ENCODE measurements at places on chromosomes 12 and 14.

GRCh38 chr14:96405677-96406076, 13.7 kb downstream of the AK7 start:
- no peak for DNase-seq

DNA sequence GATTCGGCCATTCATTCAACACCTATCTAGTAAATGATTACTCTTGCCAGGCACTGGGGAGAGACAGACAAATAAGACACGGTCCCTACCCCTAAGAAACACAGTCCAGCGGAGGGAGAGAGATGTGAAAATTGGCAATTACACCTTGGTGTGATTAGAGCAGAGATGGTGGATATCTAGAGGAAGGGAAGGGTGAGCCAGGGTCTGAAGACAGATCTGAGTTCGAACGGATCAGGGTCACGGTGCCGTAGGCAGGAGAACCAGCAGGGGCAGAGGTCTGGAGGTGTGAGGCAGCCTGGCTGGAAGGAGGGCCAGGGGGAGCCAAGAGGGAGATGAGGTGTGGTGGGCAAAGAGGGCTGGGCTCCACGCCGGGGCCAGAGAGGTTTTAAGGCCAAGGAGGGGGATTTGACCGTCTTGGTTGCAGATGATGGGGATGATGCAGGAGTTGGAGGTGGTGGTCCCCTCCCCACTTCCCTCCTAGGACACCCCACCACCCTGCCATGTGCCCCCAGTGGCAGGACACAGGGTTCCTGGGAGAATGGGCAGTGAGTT, 27.1 kb downstream of the FAM222A start:
- DNase-seq: no peak

DNA sequence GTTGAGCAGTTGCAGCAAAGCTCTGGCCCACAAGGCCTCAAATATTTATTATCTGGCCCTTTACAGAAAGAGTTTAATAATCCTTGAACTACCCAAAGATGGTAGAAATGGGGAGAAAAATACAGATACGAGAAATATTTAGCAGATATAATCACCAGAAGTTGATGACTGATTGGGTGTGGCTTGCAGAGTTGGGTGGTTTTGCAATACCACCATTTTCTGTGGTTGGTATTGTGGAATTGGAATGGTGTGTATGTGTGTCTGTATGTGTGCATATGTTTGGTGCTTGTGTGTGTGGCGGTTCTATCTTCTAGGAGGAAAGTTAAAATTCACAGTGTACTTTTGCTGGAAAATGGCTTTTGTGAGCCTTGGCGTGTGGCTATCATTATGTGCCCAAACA, 85.4 kb upstream of the MANSC4 start:
- DNase-seq: peak; percentile 98

- no peak for DNase-seq
Observed at GRCh38 chr12:68835333-68835908, 27.4 kb downstream of the MDM2 start.

DNA sequence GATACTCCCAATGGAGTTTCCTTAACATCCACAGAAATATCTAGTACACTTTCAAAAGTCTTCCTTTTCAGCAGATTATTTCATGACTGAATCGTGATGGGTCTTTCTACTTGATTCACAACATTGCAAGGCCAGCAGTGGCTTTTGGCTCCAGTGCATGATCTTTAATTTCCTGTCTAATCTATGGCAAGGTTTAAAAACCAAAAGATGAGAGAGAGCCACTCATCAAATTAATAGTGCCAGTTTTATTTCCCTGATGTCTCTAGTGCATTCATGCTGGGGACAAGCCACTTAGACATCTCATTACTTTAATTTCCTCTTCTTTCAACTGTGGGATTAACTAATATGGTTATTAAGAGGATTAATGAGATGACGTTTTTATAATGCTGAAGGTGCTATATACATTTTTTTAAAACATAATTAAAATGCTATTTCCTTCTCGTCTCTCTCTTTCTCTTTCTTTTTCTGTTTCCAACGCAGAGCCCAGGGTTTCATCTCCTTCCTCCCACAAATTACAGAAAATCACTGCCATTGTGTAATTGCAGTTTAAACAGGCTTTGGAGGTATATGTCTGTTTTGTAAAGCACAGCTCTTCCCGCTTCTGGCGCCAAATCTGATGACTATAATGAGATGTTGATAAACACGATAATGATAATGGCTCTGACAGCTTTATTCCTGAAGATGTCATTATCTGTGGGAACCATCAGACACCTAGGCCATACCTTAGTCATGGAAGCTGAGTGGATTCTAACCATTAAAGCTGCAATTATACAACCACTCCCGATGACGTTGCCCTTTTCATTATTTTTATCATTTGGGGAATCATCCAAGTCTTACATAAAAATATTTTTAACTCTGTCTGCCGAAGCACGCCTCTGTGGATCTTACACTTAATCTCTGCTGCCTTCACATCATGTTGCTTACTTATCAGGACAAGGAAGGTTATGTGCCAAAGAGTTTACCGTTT, 103.1 kb upstream of the PPM1H start:
- no peak for DNase-seq

GRCh38 chr12:44930972-44931600, 55.0 kb upstream of the NELL2 start:
- peak; percentile 69 for DNase-seq

- DNase-seq: no peak
Observed at GRCh38 chr14:69643430-69644200, 32.2 kb downstream of the SUSD6 start.

DNA sequence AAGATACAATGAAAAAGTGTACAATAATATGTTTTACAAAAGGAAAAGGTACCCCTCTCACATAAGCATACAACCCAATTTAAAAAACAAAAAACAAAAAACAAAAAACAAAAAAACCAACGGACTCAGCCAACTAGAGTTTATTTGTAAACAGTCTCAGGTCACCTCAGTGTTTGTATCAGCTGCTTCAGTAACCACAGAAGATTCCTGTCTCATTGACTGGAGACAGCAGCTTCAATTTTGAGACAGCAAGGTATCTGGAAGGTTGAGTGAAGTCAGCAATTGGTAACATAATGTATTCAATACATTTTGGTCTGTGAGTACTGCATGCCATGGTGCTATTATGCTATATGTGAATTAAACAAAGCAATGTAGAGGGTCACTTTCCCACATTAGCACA, 201.7 kb downstream of the AKAP6 start:
- no peak for DNase-seq

DNA sequence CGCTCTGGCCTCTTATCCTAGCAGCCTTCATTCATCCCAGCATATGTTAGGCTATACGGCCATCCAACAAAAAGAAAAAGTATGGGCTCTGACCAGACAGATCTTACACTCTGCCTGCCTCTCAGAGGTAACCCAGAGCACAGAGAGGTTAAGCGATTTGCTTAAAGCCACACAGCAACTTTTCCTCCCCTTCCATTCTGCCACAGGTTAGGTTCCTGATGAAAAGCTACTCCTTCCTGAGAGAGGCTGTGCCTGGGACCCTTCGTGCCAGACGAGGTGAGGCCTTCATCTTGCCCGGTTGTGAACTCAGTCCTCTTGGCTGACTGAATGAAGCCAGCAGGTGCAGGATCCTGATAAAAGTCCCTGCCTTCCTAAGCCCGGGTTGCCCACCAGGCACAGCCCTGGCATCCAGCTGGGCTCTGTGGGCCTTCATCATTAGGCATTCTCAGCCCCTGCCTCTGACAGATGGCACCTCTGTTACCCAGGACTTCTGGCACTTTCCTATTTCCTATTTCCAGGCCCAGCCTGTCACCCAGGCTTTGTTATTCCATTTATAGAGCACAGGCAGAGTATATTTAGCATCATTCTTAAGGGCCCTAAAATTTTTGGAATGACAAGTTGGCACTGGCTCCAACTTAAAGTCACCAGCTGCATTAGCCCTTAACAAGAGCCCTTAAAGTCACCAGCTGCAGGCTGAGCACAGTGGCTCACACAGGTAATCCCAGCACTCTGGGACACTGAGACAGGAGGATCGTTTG, 12.8 kb downstream of the SOAT2 start:
- no peak for DNase-seq

DNA sequence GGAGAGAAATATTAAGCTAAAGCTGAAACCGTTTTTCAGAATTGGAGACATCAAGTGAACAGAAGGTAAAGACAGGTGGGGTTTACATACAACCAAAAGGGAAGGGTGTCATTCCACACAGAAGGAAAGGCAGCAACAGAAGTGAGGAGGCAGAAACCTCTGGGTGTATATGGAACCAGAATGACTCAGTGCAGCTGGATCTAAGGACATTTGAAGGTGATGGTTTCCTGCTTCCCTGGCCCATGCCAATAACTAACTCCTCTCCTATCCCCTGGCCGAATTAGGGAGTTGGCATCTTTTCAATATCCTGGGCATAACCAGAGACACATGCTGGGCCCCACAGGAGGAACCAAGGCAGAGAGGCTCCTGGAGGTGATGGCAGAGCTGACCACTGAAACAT, 8.4 kb downstream of the NCKAP5L start:
- no peak for DNase-seq

DNA sequence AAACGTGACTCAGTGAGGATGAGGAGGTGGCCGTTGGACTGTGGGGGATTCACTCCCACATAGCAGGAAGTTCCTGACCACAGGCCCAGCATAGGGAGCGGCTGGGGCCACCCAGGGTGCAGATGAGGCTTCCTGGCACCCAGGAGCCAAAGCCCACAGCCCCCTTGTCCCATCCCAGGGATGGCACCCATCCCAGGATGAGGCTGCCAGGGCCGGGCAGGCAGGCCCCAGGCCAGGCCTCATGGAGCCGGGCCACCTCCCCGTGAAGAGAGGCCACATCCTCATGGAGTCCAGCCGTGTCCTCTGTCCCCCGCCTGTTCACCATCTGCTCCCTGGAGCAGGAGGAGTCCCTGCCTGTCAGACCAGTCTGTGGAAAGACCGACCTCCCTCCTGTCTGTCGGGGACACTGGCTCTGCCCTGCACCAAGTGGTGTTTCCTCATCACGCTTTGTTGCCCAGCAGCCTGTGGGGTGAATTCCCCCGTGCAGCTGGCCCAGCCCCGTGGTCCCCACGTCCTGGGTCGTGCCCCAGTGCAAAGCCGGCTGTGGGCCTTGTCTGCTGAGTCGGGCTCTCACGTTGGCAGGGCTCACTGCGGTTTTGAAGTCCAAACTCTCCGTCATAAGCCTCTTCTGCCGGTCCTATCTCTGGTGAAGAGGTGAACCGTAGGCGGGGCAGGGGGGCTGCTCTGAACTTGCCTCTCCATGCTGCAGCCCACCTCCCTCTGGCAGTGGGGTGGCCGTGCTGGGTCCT, 24.5 kb downstream of the MMP17 start:
- peak; percentile 49 for DNase-seq

GRCh38 chr12:107484230-107484629, 201.4 kb upstream of the PWP1 start:
- no peak for DNase-seq

DNA sequence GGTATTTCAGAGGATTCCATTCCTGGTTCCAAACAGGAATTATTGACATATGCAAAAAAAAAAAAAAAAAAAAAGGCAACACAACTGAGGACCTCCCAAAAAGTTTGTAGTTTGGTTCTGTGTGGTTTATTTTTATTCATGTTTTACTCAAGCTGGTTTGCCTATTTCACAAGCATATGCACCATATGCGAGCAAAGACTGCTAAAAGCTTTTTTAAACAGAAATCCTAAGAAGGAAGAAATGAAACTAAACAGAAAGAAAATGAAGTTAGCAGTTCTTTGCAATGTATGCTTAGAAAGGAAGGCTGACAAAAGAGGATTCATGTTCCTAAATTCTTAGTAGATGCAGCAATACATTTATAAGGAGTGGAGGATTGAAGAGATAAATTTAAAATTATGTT, 487.6 kb upstream of the FLRT2 start:
- DNase-seq: no peak

DNA sequence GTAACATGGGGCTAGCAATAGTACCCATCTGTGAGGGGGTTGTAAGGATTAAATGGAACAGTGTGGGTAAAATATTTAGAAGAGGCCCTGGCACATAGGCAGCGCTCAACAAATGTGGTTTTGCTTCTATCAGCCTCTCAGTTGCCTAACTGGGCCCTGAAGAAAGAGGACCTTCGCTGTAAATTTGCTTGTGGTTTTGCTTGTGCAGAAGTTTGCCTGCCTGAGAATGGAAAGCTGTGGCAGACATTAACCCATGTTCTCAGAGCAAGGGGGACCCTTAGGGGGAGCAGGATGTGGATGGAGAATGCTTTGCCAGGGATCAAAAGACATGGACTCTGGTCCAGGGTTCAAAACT, 160.1 kb downstream of the BRMS1L start:
- no peak for DNase-seq

GRCh38 chr12:31326736-31327659, 1.0 kb upstream of the SINHCAF start:
- no peak for DNase-seq

DNA sequence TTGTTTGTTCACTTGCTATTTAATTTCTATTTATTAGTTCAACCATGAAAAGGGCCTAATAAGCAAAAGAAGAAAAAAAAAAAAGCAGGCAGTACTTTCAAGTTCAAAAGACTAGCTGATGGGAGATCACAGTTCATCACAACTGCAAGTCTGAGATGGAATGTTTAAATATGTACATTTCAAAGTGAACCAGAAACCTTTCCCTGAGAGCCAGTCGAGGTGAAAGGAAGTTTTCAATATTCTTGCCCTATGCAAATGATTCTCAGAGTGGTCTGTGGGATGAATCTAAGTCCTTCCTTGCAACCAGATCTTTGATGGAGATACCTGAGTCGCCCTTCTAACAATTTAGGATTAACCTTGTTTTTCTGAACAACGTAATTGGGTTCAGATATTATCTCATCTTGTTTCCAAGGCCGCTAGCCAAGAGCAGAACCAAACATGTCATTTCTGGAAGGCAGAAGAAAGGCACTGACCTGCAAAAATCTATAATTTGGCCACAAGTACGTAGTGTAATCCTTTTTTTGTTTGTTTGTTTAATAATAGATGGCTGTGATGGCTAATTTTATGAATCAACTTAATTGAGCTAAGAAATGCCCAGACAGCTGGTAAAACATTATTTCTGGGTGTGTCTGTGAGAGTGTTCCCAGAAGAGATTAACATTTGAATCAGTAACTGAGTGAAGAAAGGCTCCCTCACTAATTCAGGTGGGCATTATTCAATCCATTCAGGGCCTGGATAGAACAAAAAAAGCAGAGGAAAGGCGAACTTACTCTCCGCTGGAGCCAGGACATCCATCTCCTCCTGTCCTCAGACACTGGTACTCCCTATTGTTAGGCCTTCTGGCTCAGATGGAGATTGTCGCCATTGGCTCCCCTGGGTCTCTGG, 171.1 kb upstream of the TMPO start:
- no peak for DNase-seq

GRCh38 chr12:124148481-124149273, 146.2 kb upstream of the RFLNA start:
- DNase-seq: no peak
